ENCODE measurements at places on chromosomes 13 and 19.
A peak's percentile ranks its signal among the peaks of the same experiment; 100 is the strongest.

- DNase-seq: no peak
Measured at GRCh38 chr19:15028490-15028889, 20.8 kb upstream of the CASP14 start.

DNA sequence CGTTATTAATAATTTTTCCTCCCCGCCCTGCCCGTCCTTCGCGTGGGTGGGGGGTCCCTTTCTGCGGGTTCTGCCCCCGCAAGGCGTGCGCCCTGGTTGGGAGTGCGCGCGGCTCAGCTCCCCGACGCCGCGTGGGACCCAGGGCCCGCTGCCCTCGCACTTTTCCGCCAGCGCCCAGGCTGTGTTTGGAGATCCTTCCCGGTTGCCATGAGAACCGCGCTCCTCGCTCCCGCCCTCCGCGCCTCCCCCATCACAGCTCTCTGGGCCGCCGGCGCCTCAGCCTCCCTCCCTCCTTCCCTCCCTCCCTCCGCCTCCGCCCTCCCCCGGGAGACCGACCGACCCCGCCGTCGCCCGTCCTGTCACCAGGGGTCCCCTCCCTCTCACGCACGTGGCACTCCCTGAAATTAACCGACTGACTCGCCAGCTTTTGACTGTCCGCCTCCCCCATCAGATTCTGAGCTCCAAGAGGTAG lies 2.4 kb upstream of the SSBP4 start:
- peak; percentile 96 for DNase-seq

GRCh38 chr19:39637891-39638290 lies 17.8 kb upstream of the LGALS16 start:
- DNase-seq: no peak

GRCh38 chr19:51142119-51142518 lies at the start of gene SIGLEC7:
Gene SIGLEC7, plus strand, starts transcription at chr19:51142301. Its CDS starts 69 bp downstream, at chr19:51142370.
- no peak for DNase-seq

- DNase-seq: no peak
Measured at GRCh38 chr19:917323-918151, at the start of gene KISS1R. Gene KISS1R, plus strand, starts transcription at chr19:917333. Its CDS starts 170 bp downstream, at chr19:917503.

GRCh38 chr13:21883713-21884112 lies 212.8 kb downstream of the FGF9 start:
- DNase-seq: no peak

DNA sequence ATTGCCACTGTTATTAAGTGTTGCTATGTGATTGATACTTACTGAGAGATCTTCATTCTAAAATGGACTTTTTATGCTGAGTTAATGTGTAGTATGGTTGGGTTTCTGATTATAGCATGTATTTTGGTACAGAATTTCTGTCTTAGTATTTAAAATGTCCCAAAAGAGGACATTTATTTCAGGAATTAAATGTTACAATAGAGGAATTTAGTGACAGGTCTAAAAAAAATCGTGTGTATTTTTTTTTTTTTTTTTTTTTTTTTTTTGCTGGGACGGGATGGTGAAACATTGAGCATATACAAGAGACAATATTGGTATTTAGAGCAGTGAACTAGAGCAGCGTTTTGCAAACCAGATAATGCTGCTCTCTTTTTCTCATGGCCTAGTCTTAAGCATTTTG lies 27.9 kb downstream of the URI1 start:
- DNase-seq: no peak

GRCh38 chr19:51450730-51451307 lies 7.4 kb downstream of the SIGLEC8 start:
- no peak for DNase-seq

DNA sequence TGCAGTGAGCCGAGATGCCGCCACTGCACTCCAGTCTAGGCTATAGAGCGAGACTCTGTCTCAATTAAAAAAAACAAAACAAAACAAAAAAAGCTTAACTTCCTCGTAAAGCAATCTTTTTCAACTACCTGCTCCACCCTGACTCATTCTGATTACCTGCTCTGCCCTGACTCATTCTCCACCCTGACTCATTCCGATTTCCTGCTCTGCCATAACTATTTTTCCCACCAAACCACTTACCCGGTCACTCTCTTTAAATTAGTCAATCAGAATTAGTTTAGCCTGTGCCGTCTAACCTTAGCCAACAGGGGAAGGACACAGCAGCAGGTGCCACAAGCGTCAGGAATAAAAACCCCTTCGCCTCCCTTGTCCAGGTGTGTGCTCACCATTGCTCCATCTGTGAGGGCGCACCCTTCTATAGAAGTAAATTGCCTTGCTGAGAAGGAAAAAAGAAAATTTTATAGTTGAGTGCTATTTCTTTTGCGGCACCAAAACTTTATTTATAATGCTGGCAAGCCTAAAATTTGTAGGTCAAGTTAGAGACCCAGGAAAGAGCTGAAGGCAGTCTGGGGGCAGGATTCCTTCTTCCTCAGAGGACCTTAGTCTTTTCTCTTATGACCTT lies 1.7 kb upstream of the IFT88 start:
- DNase-seq: no peak

- DNase-seq: no peak
Measured at GRCh38 chr19:40932008-40932959, 50.3 kb upstream of the CYP2A7 start.

- no peak for DNase-seq
Measured at GRCh38 chr13:41470196-41470595, 12.8 kb downstream of the RGCC start.

DNA sequence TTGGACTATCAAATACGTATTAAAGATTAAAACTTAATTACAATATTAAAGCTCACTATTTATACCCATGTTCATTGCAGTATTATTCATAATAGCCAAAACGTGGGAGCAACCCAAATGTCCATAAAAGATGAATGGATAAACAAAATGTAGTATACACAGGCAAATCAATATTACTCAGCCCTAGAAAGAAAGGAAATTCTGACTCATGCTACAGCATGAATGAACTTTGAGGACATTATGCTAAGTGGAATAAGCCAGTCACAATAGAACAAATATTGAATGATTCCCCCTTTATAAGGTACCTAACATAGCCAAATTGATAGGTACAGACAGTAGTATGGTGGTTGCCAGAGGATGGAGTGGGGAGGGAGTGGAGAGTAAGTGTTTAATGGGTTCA lies 457.3 kb downstream of the FGF14 start:
- no peak for DNase-seq

DNA sequence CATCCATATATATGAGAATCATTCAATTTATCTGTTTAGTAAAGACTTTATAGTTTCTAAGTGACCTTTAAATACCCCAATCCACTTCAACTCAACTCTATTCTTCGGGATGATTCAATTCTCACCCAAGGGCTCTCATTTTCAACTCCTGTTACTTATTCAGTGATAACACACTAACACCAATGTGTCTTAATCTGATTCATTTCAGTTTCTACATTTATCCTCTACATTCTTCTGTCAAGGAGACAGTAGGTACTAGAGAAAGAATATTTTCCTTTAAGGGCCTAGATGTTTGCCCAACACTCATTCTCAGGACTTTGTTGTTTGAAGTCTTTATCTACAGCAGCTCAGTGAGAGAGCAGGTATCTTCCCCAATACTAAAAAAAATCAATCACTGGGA lies 7.1 kb downstream of the ARGLU1 start:
- DNase-seq: no peak

DNA sequence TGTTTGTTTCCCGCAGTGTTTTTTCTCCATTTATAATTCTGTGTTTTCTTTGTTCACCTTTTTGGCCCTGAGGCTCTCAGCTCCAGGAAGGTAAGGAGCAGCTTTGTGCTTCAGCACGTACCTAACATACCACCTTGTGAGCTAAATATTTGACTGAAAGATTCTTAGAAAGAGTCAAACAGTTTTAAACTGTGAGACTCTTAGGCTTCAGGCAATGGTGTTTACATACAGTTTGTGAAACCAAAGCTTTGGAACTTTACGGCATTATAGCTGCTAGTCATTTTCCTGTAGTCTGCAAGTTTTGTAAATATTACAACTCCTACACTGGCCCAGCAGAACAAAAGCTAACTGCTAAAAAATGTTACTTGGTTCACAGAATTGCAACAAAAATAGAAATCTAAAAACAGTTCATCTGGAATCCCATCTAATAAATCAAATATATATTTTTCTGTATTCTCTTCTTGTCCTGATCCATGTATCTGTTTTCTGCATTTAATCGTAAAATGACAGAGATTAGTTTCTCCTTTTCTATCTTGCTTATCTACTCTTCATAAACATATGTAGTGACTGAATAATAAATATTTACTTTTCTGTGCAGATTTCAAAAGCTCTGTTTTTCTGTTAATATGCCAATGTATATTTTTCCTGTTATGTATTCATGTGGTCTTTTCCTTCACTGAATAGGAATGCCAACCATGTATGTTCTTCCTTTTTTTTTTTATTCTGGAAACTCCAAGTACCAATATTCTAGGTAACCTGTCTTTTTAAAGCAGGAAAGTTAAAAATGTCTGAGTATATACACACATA lies 38.8 kb upstream of the GPI start:
- no peak for DNase-seq

GRCh38 chr13:95471960-95472359 lies 80.6 kb upstream of the CLDN10 start:
- no peak for DNase-seq

DNA sequence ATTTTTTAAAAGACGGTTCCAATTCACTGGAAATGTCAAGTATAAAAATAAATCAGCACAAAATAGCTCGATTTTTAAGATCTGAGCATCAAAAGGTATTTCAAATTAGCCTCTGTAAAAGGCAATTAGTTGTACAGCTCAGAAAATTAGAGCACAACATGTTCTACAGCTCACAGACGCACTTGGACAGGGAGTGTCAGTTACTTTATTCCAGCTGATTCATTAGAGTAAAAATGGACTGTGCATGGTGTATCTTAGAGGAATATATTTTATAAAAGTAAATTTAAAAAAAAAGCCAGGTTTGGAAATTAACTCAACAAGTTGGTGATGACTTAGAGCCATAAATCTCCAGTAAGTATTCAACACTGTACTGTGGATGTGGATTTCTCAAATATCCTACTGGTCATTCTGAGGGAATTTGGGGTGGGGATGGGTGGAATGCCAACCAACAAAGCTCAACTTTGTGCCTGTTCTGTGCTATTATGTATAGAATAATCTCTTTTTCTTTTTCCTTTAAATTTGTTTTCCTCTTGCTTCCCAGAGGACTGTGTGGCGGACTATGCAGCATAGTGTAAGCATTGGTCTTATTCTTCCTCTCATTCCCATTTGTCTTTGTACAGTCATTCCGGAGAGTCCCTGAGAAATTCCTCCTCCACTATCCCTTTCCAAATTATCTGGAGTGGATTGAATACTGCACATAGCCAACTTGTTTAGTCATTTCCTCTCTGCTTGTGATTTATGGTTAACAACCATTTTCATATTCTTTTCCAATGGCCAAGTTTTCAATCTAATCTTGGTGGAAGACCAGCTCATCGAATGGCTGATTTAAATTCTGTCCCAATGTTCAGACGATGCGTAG lies 169.3 kb downstream of the DCT start:
- DNase-seq: peak; percentile 92

GRCh38 chr13:22861958-22862466 lies 318.8 kb upstream of the SGCG start:
- no peak for DNase-seq

DNA sequence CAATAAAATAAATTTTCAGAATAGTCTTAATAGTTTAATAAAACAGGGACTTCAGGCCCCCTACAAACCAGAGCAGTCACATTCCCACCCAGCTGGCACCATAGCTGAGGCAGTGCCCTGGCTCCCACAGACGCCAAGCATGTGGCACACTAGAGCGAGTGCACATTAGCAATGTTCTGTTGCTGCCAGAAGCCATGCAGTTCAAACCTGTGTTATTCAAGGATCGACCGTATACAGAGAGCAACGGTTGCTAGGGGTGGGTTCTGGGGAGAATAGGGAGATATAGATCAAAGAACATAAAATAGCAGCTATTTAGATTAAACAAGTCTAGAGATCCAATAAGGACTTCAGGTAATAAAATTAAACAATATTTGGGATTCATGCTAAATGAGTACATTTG lies 419.3 kb upstream of the KLHL1 start:
- DNase-seq: no peak

DNA sequence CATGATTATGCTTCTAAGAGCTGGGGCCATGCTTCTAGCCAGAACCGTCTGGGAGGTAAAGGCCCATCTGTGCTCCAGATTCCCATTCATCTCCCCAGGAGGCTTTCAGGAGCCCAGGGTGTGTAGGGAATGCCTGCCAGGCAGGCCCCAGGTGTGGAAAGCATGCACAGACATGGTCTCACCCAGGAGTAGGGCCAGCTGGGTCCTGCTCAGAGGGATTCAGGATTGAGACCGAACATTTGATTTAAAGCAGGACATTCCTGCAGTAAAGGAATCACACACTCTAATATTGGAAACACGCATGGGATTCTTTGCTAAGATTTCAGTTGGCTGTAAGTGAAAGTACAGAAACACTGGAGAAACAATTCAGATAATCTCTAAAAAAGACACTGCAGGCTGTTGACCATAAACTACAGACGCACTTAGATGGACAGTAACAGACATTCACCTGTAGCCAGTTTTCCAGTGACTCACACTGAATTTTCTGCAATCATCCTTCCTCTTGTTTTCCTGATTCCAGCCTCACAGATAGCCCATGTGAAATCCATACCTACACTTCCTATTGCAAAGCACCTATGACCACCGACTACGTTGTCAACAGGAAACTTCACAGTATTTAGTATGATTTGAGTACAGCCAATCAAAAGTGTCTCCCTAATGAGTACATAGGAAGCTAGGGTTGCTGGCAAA lies 257.8 kb downstream of the TBC1D4 start:
- no peak for DNase-seq

DNA sequence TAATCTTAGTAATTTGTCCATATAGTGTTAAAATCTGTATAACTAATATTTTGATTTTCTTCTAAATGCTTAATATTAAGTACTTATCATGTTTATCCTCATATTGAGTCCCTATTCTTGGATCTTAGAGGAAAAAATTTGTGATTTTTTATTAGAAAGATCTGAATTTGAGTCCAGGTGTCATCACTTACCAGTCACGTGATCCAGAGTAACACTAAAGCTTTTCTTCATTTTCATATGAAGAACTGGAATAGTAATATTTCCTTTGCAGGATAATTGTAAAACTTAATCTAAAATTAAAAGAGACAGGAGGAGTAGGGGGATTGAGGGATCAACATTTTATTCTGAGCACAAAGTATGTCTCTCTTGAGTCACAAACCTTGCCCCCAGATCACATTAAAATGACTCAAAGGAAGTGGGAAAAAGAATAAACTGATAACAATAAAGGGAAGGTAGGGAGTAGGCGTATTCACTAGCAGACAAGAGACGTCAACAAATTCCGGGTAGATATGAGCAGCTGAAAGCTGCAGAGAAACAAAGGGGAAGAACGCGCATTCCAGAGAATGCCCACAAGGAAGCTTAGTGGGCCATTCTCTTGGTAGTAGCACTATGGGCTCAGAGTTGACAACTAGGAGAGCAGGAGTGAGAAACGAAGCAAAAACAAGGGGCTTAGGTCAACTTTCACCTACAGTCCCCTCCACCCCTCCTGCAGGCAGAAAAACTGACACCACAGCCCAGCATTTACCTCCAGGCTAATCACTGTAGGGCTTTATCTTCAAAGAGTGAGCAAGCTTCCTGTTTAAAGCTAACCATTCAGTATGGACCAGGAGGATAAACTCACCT lies 123.1 kb downstream of the SPRY2 start:
- peak; percentile 81 for DNase-seq

- no peak for DNase-seq
Measured at GRCh38 chr19:48053856-48054255, 10.0 kb upstream of the CABP5 start.

Data from cardiac fibroblast (primary cell).